Esophagus squamous epithelium (tissue), 5 donors: ENCODE measurements at places on chromosomes 4 and X. TPM values are rescaled to one million over a fixed set of nuclear protein-coding genes. Genes with fewer than 3 reads are reported as not detected.

- no peak for DNase-seq
Observed at GRCh38 chr4:169115144-169115896, 105.3 kb upstream of the CBR4 start.

DNA sequence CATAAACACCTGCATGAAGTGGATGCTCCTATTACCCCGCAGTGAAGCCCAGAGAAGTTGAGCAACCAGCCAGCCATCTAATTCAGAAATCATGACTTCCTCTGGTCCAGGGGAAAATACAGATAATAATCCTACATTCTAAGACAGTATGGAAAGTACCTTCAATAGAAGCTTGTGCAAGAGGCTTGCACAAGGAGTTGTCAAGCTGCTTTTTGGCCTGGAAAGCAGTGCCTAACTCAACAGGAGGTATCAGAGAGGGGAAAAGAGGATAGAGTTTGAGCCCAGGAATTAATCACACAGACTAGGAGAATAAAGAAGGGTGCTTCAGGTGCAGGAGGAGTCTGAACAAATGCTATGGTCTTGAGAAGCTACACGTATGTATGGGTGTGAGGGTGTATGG lies 26.7 kb downstream of the TMEM192 start:
- no peak for DNase-seq

GRCh38 chr4:88514557-88515511 lies 8.7 kb downstream of the PYURF start:
- no peak for DNase-seq

DNA sequence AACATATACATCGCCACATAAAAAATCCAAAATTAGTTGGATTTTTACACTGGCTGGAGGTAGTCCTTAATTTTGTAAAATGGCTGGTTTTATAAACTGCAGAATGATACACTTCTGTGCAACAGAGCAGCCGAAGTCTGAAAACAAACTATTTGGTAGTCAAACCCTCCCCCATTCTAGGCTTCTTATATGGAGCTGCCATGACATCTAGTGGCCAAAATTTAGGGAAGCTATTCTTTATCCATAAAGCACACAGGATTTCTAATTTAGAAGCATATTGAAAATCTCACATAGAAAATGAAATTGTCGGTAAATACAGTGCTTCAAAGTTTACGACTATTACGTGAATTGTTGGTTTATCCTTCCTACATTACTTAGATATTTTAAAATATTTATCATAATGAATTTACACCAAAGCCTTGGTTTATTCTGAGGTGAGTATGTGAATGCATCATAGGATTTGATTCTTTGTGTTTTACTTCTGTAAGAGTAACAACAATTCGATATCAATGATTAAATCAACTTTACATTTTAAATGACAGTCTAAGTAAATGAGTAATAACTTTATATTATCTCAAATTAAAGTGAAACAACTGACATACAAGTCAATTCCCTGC lies 113.4 kb upstream of the FAM241A start:
- no peak for DNase-seq

- DNase-seq, result no peak
Observed at GRCh38 chrX:136582624-136583023, 50.6 kb downstream of the VGLL1 start.

The SOX3 gene
- total RNA-seq, result not detected

The SSX4 gene
- total RNA-seq, result not detected

The JAKMIP1 gene
- 1.1 TPM for total RNA-seq

The VCX3B gene
- not detected for total RNA-seq
